Mucosa of gallbladder (tissue), 1 donor: ENCODE measurements at places on chromosomes 16 and 17. TPM values are rescaled to one million over a fixed set of nuclear protein-coding genes. Genes with fewer than 3 reads are reported as not detected.
A peak's percentile ranks its signal among the peaks of the same experiment; 100 is the strongest.

DNA sequence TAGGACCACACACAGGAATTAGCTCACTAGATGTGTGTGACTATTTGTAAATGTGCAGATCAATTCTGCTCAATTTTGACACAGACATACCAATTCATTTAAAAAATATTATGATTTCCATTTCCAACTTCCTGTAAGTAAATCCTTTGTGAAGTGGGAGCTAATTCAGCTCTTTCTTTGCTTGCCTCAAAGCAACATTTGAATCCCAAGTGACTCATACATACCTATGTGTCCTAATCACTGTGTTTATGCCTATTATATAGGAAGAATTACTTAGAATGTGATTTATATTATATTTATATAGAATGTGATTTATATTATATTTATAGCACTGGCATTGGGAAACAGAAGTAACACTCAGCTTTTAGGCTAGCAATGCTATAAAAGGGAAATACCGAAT lies 195.9 kb upstream of the C17orf78 start:
- DNase-seq = no peak

GRCh38 chr17:64975318-64976087 lies 56.2 kb upstream of the LRRC37A3 start:
- peak; percentile 96 for DNase-seq

- DNase-seq = no peak
These were observed 19.8 kb downstream of the FMNL1 start for GRCh38 chr17:45241328-45242028.

GRCh38 chr16:13866073-13866472 lies 53.9 kb upstream of the ERCC4 start:
- peak; percentile 88 for DNase-seq

Gene MEIOC
- not detected for total RNA-seq

Gene TBC1D3C
- total RNA-seq = not detected

Gene TEX14
- total RNA-seq = 0.32 TPM
